ENCODE measurements at places on chromosomes 2 and 18.
A peak's percentile ranks its signal among the peaks of the same experiment; 100 is the strongest.

- no peak for DNase-seq
These were observed 31.0 kb upstream of the GLI2 start for GRCh38 chr2:120704696-120705095.

DNA sequence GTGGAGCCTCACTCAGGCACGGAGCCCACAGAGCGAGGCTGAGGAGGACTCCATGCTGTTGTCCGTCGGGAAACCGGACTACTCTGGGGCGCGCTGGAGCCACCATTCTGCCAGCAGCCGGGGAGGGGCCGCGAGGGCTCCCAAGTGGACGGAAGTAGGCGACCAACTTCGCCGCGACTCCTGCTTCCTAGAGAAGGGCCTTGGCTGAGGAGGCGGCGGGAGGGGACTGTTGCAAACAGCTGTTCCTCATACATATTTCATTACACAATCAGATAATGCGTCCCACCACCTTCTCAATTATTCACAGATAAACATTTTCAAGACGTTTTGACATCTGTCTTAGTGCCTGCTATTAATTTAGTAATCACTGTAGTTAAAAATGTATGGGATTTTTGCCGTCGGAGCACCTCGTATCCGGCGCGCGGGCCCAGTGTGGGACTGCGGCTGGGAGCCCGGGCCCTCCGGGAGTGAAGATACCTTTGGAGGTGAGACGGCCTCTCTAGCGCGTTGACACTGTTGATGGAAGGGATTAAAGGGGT lies 11.7 kb upstream of the SIX3 start:
- DNase-seq, result peak; percentile 81

DNA sequence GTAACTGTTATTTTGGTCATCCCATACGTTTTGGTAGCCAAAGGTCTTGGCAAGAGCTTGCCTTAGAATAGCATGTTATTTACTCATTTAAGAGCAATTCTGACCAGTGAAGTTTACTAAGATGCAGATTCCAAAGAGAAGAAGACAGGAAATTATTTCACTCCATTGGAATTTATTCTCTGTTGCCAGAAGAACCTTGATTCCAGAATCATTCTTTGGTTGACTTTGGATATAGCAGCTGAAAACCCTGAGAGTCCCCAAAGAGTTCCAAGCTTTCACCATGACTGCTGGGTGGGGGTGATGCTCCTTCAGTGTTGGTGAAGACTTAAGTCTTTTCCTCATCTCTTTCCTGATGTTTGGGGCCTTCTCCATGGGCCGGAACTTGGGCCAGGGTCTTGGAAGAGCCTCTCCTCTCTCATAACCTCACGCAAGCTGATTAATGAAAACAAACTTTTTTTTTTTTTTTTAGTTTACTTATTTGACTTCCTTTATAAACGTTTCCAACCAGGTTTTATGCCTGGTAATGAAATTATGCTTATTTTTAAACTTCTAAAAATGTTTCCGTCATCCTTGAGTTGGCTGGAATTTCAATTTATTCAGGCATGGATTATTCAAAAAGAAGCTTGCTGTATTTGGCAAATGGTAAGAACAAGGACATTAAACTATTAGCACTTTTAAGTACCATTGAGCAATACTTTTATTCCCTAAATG lies 192.0 kb downstream of the MTX2 start:
- DNase-seq, result no peak

- no peak for DNase-seq
These were observed 1413.7 kb upstream of the TMEFF2 start for GRCh38 chr2:193608451-193608850.

GRCh38 chr2:162475661-162476060 lies 131.7 kb downstream of the GCA start:
- peak; percentile 65 for DNase-seq

DNA sequence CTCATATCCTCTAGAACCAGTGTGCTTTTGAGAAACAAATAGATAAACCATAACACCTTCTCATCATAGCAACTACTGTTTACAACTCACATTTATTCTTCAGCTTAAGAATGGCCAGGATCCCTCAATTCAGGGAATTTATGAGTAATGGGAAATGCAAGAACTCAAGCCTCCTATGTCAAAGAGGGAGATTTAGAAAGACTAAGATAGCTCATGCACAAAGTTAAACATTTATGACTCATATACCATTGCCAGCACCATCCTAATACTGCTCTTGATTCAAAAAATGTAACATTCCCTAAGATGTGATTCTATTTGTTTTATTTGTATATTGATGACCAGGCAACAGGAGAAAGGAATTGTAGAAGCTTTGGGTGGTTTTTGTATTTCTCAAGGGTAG lies 172.8 kb downstream of the CYP26B1 start:
- no peak for DNase-seq

GRCh38 chr18:5661179-5661578 lies 117.4 kb upstream of the EPB41L3 start:
- no peak for DNase-seq

DNA sequence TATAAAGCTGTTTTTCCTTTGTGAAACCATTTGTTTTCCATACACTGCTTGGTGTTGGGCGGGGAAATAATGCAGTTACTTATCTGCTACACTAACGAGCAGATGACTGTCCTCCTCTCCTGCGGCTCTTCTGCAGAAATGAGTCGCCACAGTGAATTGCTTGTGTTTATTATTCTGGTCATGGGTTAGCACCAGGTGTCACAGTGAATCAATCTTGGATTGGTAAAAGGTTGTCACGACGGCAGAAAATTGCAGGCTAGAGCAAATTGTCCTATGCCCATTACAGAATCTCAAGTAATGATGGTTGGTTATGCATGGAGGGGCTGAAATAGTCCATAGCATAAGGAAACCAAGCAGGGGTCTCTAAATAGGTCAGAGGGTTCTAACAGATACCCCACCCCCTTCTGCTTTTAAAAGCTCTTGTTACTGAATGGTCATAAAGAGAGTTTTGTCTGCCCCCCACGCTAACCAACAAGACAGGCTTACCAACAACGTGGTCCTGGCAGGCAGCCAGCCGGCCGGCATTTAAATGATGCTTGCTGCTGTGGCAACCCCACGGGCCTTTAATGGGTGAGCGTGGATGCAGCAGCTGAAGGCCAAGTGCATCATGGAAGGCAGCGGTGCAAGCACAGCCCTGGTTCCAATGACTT lies 29.5 kb downstream of the RAB31 start:
- DNase-seq, result no peak

DNA sequence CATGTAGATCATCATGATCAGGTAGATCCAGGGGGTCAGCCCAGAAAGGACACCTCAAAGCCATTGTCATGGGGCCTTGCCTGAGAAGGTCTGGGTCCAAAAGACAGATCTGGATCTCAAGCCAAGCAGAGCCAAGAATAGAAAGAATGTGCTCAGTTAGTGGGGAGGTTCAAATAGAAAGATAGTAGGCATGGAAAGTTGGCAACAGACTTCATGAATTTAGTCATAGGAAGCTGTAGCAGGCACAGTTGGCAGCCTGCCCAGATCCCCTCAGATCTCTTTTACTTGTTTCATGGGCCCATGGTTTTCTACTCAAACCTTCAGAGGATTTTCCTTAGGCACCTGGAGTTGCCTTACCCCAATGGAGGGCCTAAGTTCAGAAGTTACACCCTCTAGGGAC lies 767.0 kb downstream of the SLC4A3 start:
- no peak for DNase-seq

DNA sequence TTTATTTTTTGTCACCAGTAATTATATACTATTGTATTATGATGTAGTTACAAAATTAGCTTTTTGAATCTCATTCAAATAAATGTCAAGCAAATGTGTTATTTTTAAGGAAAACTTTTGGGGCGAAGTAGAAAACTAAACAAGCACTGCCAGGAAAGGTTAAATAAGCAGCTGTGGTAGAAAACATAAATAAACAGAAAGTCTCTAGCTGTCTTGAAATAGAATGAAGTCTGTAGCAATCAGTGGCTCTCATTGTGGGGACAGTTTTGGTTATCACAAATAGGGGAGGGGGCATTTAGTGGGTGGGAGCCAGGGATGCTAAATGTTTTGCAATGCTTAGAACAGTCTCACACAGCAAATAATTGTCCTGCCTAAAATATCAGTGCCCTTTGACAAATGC lies 3.4 kb downstream of the INSIG2 start:
- no peak for DNase-seq

DNA sequence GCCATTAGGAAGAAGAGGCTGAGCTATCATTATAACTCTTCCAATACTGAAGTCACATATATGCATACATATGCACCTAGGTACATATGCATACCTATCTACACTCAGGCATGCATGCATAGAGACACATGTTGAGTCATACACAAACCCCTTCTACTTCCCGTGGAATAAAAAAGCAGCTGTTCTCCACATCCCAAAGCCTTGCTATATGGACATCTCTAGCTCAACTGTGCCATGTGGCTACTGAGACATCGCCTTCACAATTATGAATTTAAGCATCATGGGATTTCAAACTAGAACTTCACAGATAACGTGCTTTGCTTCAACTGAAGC lies 120.5 kb downstream of the ANKRD44 start:
- no peak for DNase-seq

DNA sequence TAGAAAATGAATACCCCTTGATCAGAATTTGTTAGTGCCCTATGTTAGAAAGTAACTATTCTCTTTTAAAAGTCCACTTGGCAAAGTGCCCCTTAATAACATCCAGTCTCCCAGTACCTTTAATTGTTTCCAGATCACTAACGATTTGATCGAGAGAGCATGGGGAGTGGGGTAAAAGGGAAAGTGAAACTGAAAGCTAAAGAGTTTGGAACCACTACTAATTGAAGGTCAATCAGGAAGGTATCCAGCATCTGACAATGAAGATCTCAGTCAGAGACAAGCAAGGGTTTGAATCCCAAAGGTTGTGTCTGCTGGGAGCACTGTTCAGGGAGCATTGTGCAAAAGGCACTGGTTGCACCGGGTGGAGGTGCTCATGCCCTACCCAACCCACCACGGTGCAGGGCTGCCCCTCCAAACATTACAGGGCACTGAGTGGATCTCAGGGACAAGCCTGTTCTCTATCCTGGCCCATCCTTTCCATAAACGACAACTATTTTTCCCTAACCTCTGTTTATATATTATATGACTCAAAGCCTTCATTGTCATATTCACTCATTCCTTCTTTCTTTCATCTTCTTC lies 14.6 kb upstream of the RIT2 start:
- no peak for DNase-seq

- DNase-seq, result no peak
These were observed 40.6 kb downstream of the PMS1 start for GRCh38 chr2:189824694-189825396.

- DNase-seq, result peak; percentile 76
These were observed 55.5 kb downstream of the PIGN start for GRCh38 chr18:62131301-62131909.

DNA sequence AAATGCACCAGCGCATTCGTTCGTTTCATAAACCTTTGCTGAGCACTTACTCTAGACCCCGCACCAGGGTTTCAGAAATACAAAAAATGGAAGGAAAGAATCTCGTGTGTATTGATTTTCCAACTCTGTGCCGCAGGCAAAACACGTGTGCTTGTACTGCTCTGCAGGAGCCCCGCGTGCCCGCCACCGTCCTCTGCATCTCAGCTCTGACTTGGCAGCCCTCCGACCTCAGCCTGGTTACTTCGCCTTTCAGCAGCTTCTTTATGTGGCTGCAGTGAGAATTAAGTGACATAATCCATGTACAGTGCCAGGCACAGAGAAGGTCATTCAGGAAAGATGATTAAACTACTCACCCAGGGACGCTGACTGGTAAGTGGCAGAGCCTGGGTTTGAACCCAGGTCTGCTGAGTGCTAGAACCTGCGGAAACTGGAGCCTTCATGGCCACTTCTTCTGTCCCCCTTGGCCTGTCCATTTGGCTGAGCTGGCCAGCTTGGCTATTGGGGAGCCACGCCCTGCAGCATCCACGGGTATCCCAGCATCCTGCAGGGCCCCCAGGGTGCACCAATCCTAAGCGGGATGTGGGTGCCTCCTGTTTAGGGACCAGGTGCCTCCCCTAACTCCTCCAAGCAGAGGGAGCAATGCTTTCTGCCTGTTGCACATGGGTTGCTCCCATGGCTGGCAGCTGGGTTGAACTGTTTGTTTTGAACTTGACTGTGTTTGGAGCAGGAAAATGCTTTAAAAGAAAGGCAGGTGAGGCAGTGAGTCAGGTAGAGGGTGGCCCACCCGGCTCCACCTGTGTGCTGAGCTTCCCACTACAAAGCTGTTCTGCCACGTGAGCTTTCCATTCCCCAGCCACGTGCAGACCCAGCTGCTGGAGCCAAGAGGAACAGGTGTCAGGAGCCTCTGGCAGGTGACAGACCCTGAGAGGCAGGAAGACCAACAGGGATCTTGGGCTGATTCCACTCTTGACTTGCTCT lies 34.3 kb downstream of the INHBB start:
- no peak for DNase-seq
